Iris pigment epithelial cell (primary cell): ENCODE measurements at places on chromosomes 13 and 19.

GRCh38 chr19:17949956-17950309 is 17.0 kb upstream of the KCNN1 start:
- no peak for DNase-seq

- DNase-seq = no peak
These were observed 1.6 kb downstream of the TEX30 start for GRCh38 chr13:102772042-102772425.

DNA sequence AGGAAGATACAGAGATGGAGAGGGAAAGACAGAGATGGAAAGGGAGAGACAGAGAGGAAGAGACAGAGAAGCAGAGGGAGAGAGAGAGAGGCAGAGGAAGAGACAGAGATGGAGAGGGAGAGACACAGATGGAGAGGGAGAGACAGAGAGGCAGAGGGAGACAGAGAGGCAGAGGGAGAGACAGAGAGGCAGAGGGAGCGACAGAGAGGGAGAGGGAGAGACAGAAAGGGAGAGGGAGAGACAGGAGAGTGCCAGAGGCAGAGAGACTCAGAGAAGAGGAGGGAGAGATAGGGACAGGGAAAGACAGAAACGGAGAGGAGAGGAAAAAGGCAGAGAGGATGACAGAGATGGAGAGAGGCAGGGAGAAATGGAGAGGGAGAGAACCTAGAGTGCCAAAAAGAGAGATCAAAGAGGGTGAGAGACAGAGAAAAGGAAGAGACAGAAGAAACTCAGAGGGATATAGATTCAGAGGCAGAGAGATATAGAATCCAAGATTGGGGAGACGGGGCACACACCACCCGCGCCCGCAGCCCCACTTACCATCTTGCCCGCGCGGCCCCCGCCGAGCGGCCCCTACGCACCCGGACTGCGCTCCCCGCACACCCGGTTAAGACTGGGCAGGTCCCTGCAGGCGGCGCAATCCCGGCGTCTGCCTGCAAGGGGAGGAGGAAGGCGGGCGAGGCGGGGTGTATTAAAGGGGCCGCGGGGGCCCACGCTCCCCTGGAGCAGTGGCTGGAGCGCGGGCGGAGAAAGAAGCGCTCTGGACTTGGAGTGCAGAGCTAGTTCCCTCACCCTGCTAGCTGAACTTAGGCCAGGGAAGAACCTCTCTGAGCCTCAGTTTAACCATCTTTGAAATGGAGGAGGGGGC is 10.7 kb downstream of the TM6SF2 start:
- DNase-seq = no peak

DNA sequence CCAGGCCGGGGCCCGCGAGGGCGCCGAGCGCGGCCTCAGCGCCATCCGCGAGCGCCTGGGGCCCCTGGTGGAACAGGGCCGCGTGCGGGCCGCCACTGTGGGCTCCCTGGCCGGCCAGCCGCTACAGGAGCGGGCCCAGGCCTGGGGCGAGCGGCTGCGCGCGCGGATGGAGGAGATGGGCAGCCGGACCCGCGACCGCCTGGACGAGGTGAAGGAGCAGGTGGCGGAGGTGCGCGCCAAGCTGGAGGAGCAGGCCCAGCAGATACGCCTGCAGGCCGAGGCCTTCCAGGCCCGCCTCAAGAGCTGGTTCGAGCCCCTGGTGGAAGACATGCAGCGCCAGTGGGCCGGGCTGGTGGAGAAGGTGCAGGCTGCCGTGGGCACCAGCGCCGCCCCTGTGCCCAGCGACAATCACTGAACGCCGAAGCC is 3.3 kb downstream of the APOE start:
- DNase-seq = no peak

- DNase-seq = peak; percentile 1
These were observed 74.1 kb downstream of the DCLK1 start for GRCh38 chr13:36057041-36057440.

GRCh38 chr19:5340637-5341447 is at the start of gene PTPRS:
Gene PTPRS (minus strand): TSS chr19:5340812. CDS start chr19:5286140, 54,672 bp downstream.
- DNase-seq = peak; percentile 83
